ENCODE measurements at places on chromosomes 12 and 14. TPM values are rescaled to one million over a fixed set of nuclear protein-coding genes. Genes with fewer than 3 reads are reported as not detected.

Gene ESRRB
- 0.31 TPM for total RNA-seq

- DNase-seq = no peak
Measured at GRCh38 chr12:116336542-116337065, 59.1 kb upstream of the MED13L start.

DNA sequence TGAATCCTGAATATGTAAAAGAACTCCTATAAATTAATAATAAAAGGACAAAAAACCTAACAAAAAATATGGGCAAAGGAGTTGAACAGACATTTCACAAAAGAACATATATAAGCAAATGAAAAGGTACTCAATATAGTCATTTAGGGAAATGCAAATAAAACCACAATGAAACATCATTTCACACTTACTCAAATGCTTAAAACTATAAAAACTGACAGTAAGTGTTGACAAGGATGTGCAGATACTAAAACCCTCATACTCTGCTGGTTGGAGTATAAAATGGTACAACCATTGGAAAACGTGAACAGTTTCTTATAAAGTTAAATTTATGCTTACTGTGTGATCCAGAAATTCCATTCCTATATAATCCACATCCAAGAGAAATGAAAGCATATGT is 247.1 kb downstream of the GXYLT1 start:
- DNase-seq = no peak

DNA sequence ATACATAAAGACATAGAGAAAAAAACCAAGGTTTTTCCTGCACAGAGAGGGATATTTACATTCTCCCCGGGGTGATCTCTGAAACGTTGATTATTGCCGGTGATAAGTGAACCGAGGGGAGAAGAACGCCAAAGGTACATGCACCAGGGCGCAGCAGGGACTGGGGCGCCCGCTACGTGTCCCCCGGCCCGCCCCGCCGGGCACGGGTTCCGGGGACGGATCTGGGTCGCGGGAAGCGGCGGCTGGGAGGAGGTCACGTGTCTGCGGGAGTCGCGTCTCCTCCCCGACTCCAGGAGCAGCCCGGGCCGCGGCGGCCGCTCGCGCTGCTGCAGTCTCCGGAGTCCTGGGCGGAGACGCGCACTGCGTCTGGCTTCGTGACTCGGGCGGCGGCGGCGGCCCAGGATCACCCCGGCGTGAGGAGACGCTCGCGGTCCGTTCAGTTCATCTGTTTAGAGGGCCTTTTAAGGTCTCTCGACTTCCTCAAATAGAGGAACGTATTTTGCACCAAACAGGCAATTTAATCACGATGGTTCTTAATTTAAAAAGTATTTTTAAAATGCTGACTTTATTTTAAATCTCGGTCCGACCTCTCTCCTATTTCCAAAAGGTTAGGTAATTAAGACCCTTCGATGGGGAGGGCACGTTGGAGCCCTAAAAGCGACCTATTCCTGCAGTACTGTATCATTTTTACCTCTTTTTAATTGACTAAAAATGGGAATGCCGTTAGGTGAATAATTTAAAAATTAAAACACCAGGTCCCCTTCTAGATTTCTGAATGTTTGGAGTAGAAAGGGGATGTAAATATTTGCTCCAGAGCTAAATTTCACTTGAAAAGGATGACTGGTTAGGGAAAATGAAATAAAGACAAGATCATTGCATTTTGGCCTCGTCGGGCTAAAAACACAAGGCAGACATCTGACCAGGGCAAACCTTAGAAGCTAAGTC is 1.8 kb upstream of the BHLHE41 start:
- DNase-seq = peak; percentile 75

GRCh38 chr12:106736051-106736957 is 38.2 kb upstream of the RIC8B start:
- DNase-seq = no peak

Gene NANOG
- total RNA-seq = not detected

DNA sequence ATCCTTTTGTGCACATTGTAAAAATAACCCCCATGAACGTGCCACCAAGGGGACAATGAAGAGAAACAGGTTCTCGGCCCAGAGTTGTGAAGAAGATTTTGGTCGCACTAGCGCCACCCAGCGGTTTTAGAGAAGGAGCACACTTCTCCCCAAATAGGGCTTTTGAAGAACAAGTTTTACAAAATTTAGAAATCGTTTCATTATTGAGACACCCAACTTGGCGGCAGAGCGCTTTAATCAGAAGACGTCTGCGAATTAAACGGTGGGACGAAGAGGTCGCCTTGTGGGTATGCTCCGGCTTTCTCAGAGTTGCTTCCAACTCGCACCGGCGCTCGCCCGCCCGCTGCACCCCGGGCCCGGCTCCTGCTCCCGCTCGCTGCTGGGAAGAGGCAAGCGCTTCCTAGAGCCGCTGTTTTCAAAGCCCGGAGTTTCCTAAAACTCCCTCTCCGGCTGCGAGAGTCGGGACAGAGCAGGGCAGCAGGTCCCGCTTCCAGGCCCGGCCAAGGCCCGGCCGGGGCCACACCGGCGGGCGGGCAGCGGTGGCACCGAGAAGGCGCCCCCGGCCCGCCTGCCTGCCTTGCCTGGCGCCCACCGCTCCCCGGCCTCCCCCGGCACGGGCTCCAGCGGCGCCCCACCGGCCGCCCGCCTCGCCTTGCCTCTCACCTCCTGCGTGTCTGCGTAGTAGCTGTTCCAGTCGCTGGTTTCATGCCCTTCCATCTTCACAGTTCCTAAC is 645 bp downstream of the FOXA1 start:
- no peak for DNase-seq

Gene NGB
- 4.1 TPM for total RNA-seq

Gene EGLN3
- total RNA-seq = 9.7 TPM

- DNase-seq = no peak
Measured at GRCh38 chr14:33956640-33957039, 5.8 kb upstream of the EGLN3 start.

Gene BCL2L14
- total RNA-seq = not detected

DNA sequence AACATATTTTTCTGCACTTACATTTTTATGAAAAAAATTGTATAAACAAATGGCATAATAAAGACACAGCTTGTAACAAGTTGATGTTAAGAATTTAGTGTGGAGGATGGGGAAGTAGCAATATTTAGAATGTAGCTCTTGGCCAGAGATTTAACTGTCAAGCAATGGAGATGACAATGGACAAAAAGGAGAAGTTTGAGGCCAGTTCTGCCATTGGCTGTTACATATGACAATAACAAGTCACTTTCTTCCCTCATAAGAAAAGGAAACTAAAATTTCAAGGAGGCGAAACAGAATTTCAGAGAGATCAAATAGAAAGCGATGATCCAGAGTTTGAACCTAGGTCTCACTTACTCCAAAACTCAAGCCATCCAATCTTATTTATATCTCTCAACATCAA is 122.8 kb upstream of the CCDC175 start:
- no peak for DNase-seq

DNA sequence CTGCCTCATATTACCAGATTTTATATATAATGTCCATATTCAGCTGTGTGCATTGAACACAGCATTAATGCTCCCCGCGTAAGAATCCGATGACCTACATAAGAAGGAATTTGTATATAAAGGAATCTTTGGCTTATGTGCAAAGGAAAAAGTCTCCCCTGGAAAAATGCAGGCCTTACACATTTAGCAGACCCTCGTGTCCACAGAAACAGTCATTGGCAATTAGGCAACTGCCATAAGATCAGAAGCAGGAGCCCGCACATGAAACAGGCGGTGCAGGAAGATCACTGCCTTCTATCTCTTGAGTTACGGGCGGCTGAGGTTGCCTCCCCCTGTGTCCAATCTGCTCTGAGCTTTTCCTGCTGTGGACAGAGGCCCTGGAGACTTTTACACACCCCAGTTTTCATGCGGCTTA is 63.2 kb upstream of the RFX4 start:
- no peak for DNase-seq

DNA sequence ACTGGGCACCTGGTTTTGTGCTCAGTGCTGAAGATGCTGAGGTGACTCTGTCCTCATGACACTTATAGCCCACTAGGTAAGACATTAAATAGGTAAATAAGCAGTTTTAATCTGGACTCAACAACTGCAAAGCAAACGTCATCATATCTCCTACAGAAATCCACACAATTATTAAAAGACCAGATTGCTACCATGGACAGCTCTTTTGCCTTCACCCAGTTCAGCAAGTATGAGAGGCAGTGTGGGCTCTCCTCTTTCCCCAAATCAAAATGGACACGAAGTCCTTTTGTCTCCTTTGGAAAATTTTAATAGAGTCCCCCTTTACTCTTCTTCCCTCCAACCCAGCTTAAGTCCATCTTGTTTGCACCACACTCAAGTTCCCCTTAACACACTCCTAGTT is 171.1 kb downstream of the RPAP3 start:
- DNase-seq = no peak

DNA sequence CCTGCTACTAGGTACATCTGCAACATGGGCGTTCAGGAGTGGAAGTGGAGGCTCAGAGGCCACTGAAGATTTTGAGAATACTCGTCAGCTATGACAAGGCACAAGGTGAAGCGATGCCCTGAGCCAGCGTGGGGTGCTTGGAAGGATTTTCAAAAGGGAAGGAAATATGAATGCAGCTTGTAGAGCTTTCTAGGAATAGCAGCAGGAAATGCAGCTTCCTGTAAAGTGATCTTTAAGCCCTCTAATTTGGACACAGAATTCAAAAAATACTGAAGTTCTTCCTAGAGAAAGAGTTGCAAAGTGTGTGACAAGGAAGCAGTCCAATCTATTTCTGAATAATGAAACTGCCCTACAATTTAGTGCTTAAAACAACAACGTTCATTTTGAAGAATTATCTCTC is 13.2 kb upstream of the C1S start:
- DNase-seq = no peak

- DNase-seq = no peak
Measured at GRCh38 chr14:102827716-102828115, 50.5 kb downstream of the TRAF3 start.

- no peak for DNase-seq
Measured at GRCh38 chr12:4272424-4273272, 914 bp upstream of the CCND2 start.

Gene RNASE3
- not detected for total RNA-seq

DNA sequence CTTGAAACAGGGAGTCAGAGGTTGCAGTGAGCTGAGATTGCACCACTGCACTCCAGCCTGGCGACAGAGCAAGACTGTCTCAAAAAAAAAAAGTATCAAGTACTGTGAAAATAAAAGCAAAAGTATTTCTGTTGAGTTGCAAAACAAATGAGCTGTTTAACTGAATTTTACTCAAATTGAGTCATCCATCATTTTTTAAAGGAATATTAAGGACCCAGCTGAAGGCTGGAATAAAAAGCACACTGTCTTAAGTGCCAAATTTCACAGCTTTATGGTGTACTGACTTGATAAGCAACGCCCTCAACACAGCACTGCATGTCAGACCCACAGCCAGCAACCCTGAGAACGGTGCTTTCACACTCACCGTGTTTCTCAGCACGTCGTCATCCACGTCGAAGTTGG is 57.9 kb downstream of the AMN start:
- DNase-seq = no peak

Gene TAS2R30
- 22.1 TPM for total RNA-seq

Gene CDCA3
- total RNA-seq = 3.9 TPM

Gene CKB
- 278 TPM for total RNA-seq

DNA sequence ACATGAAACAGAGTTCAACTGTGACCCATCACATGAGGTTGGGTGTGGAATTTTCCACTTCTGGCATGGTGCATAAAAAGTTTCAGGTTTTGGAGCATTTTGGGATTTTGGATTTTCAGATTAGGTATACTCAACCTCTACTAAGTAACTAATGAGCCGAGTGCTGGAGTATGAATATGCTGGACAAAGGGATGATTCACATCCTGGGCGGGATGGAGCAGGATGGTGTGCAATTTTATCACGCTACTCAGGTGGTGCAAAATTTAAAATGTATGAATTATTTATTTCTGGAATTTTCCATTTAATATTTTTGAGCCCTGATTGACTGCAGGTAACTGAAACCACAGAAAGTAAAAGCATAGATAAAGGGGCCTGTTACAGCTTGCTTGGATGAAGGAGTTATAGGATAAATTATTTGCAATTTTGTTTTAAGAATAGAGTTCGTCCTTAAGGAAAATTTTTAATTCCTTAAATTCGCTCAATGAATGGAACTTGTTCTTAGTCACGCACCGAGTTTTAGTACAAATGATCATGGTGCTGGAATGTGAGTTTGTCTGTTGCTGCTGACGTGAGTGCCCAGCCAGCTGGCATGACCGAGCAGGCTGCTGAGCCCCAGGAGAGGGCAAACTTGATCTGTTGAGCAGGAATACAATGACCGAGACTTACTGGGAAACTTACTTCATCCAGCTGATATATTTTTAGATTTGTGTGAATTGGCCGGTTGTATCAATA is 176.3 kb downstream of the ESR2 start:
- no peak for DNase-seq

Gene ANKRD33
- not detected for total RNA-seq
